NCI-H69 (cell line): ENCODE measurements at places on chromosomes 5 and 9.
A peak's percentile ranks its signal among the peaks of the same experiment; 100 is the strongest.

- peak; percentile 54 for DNase-seq
Observed at GRCh38 chr5:68251386-68251785, 35.8 kb downstream of the PIK3R1 start.

- peak; percentile 82 for DNase-seq
Observed at GRCh38 chr9:19102181-19102630, 498 bp downstream of the HAUS6 start.

GRCh38 chr5:18811661-18812060 lies 1176.3 kb downstream of the CDH18 start:
- DNase-seq: peak; percentile 79

- peak; percentile 27 for DNase-seq
Observed at GRCh38 chr5:170293273-170293672, 4.3 kb downstream of the LCP2 start.

- DNase-seq: no peak
Observed at GRCh38 chr9:107942856-107943255, 453.3 kb upstream of the KLF4 start.

DNA sequence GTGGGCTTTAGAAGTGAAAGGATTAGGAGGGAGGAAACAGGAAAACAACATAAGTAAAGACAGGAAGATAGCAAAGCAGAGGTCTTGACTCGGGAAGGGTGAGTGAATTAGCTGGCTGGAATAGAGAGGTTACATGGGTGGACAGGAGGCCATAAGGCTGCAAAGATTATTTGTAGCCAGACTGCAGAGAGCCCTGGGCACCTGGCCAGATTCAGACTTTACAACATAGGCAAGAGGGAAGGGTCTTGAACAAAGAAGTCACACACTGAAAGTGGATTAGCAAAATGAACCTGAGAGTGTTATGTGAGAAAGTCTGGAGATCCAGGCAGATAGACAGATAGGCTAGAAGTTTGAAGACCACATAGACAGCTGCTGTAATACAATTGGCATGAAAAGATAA lies 29.7 kb upstream of the CER1 start:
- DNase-seq: peak; percentile 67

GRCh38 chr5:16554110-16554509 lies 62.7 kb downstream of the RETREG1 start:
- DNase-seq: peak; percentile 85

DNA sequence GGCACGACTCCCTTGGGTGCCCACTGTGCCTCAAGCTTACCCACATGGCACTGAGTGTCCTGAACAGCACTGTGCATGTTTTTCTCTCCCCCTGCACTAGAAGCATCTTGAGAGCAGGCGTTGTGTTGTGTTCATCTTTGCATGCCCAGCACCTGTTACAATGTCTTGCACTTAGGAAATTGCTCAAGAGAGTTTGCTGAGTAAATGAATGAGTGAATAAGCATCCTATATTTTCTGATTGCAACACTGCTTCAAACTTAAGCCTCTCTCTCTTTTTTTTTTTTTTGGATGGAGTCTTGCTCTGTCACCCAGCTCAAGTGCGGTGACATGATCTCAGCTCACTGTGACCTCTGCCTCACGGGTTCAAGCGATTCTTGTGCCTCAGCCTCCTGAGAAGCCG lies 94.5 kb downstream of the LMNB1 start:
- DNase-seq: no peak

- DNase-seq: no peak
Observed at GRCh38 chr5:120545007-120545406, 80.9 kb downstream of the PRR16 start.

DNA sequence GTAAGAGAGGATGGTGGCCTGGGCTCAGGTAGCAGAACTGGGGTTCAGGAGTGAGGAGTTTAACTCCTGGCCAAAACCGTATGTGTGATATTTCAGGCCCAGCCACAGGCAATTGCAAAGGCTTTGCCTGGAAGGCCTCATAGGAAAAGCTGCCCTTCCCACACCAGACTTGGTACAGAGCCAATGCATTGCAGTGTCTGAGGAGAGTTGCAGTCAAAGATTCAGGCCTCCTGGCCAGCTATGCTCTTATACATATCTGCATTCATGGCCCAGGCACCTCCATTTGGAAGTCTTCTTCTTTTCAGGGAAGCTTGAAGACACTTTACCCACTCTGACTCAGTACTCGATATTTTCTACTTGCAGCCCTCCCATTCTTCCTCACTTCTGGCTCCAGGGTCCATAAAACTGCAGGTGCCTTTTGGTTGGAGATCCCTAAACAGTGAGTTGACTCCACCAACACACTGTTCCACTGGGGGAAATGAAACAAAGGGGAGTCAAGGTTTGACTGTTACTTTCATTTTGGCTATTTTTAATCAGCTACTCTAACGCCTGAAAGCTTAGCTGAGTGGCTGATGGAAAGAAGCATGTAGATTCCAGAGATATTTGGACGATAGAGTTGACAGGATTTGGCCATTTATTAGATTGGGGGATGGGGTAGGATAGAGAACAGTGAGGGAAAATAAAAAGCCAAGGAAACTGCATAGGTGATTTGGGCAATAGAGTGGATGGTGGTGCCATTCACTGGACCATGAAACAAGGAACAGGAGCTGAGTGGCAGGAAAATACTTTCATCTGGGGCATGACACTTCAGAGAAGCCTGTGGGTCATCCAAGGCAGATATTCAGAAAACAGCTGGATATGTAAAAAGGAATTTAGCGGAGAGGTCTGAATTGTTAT lies 30.6 kb upstream of the IL33 start:
- no peak for DNase-seq

GRCh38 chr5:110590187-110590586 lies 136.3 kb downstream of the TMEM232 start:
- peak; percentile 30 for DNase-seq
